Mesothelial cell of epicardium (in vitro differentiated cells): ENCODE measurements at places on chromosomes 16 and 17.

- no peak for DNase-seq
Measured at GRCh38 chr17:73740370-73740769, 96.1 kb upstream of the SDK2 start.

GRCh38 chr17:39097537-39097936, 53.9 kb downstream of the PLXDC1 start:
- DNase-seq = no peak

GRCh38 chr16:24736758-24737157, 7.3 kb downstream of the TNRC6A start:
- no peak for DNase-seq

- no peak for DNase-seq
Measured at GRCh38 chr16:68105611-68106010, 20.4 kb downstream of the NFATC3 start.

DNA sequence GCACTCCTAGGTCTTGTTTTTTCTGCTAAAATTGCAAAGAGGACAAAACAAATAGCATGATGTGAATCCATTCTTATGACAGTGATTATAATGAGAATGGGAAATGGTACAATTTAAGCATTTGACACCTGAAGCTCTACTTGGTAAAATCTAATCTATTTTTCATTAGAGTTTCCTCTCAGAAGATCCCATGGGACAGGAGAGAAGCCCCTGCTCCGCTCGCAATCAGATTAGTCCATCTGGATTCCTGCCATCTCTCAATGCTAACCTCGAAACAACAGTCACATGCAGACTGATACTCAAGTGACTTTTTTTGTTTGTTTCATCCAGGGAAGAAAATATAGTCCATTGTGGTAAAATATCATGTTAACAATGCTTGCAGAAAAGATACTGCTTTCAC, 107.4 kb upstream of the TOM1L1 start:
- no peak for DNase-seq

DNA sequence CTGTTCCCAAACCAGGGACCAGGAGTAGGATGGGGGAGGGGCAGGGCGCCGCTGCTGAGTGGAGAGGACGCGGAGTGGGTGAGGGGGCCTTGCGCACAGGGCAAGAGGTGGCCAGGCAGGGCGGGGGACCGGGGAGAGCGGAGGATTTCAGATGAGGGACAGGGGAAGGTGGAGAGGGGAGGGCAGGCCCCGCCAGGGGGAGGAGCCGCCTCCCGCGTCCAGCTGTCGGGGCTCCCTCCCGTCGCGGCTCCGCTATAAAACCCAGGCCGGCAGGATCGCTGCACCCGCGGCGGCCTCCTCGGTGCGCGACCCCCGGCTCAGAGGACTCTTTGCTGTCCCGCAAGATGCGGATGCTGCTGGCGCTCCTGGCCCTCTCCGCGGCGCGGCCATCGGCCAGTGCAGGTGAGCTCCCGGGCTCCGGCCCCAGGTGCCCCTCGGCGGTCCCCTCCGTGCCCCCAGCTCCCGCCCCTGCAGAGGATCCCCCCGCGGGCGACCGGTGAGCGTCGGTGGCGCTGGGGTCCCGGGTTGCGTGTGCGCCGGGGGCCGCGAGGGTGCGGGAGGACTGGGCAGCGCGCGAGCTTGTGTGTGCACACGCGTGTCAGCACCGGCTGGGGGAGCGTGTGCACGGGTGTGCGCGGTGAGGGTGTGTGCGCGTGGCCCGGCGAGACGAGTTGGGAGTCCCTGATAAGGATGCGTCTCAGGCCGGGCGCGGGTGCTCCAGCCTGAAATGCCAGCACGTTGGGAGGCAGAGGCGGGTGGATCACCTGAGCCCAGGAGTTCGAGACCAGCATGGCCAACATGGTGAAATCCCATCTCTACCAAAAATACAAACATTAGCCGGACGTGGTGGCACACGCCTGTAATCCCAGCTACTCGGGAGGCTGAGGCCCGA, at the start of gene CA4:
TSS of gene CA4 (plus strand) at position 283 of the 892 bp plus-strand sequence. CDS start at position 345, 62 bp downstream.
- DNase-seq = no peak

- no peak for DNase-seq
Measured at GRCh38 chr16:27764869-27765675, 215.1 kb downstream of the KATNIP start.

- no peak for DNase-seq
Measured at GRCh38 chr16:12750554-12750918, 53.2 kb downstream of the CPPED1 start.

DNA sequence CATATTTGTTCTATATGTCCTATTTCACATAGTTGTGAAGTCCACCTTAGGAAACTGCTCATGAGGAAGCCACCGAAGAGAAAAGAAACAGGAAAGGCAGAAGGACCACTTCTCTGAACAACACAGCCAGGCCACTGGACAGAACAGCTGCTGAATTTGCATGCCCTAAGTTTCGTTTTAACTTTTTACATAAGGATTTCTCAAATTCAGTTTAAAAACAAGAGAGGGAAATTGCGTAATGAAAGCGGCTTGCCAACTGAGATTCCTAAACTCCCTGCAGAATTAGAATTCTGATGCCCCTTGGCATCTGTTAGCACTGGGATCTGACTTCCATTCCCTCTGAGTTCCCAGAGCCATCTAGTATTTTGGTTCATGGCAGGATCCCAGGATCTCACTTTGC, 5.0 kb upstream of the CCL8 start:
- no peak for DNase-seq

- no peak for DNase-seq
Measured at GRCh38 chr17:48543107-48543853, 1.6 kb downstream of the HOXB2 start.

GRCh38 chr16:55834049-55834448, 1.2 kb upstream of the CES1 start:
- no peak for DNase-seq

GRCh38 chr17:58377093-58377601, 25.1 kb upstream of the SUPT4H1 start:
- no peak for DNase-seq

DNA sequence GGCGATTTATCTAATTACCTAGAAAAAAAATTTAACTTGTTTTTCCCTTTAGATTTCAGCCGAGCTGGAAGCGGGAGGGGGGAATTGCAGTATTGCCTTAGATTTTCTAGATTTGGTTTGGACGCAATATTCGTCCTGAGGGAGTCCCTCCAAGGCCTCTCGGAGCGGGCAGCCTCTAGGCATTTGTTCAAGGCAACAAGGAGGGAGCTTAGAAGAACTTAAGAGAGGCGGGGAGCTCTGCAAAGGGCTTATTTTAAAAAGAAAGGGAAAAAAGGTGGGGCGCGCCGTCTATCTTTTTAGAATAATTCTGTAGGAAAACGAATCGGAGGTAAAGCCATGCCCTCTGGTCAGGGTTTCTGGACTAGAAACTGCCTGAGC, 407 bp upstream of the TMEM94 start:
- DNase-seq = no peak

DNA sequence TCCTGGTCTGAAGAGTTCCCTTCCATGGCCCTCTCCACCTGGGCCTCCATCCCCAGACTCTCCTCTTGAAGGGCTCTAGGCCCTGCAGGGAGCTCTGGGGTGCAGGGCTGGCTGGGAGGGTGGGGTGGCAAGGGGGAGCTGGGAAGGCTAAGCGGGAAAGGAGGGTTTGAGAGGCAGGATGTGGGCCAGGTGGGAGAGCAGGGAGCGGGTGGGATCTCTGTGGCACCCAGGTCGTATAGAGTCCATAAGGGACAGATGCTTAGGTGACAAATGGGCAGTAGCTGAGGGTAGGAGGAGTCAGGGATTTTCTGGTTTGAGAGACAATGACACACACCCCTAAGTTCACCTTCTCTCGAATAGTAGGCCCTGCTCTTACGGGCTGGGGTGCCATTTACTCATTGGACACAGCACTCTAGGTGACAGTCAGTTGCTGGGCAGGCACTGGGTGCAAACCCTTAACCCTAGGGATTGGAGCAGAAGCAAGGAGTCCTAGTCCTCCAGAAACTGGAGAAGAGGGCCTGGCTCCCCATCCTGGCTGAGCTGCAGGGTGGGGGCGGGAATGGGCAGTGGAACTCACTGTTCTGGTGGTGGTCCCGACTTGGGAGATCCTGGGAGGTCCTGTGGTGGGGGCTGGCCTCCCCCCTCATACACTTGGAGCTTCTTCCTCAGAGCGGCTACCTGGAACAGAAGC, 15.3 kb downstream of the KIF18B start:
- DNase-seq = no peak

DNA sequence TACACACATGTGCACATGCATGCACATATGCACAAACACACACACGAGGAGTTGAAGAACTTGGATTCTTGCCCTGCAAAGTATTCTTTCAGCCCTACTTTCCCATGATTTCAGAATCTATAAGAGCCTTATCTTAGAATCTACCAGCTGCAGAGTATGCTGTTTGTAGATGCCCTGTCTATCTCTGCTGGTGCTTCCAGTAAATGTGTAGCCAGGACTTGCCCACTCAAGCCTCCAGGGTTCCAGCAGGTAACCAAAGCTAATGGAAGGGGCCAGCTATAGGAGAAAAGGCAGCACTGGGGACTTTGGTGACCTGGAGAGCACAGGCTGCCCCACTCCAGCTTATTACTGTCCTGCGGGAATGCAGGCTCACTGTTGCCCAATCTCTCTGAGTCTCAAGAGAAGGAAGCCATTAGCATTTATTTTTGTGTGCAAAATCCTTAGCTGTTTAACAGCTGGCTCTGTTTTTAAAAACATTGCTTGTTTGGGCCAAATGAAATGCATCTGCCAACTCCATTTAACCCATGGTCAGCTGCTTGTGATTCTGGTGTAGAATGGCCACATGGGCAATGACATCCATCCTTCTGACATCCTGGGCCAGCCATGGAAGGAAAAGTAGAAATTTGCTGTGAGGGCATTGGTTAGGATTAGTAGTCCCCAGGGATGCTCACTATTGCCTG, 28.6 kb upstream of the XYLT1 start:
- no peak for DNase-seq

DNA sequence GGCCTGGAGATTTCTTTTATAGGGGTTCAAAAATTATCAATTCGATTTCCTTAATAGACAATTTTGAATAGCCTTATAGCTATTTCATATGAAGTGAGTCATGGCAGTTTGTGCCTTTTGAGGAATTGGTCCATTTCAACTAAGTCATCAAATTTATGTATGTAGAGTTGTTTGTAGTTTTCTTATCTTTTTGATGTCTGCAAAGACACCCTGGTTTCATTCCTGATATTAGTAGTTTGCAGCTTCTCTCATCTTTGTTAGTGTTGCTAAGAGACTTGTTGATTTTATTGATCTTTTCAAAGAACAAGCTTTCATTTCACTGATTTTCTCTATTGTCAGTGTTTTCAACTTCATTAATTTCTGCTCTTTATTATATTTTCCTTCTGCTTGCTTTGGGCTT, 44.2 kb downstream of the N4BP1 start:
- no peak for DNase-seq

DNA sequence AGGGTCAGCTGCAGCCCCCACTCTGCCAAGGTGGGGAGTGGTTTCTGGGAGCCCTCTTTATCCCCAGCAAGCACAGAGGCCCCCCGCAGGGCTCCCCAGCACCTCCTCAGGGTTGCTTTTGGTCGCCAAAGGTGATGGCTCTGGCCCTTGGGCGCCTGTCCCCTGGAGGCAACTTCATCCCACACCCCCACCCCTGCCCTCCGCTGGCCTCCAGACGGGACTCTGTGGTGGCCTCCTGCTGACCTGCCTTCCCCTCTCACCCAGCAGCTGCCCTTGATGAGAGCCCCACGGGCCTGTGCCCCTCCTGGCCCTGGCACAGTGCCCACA, 7.8 kb upstream of the RHOT2 start:
- DNase-seq = no peak

GRCh38 chr17:45414990-45415881, 17.4 kb downstream of the ARHGAP27 start:
- no peak for DNase-seq

GRCh38 chr16:4110680-4111079, 5.6 kb downstream of the ADCY9 start:
- DNase-seq = no peak

GRCh38 chr16:2036200-2036966, 9.7 kb downstream of the NHERF2 start:
- DNase-seq = no peak

- DNase-seq = peak; percentile 57
Measured at GRCh38 chr17:38352245-38353085, 821 bp downstream of the SOCS7 start.

GRCh38 chr17:75720656-75721462, at the start of gene ITGB4:
TSS of gene ITGB4 (plus strand) at chr17:75721459. CDS start at chr17:75724704, 3,245 bp downstream.
- DNase-seq = peak; percentile 76

DNA sequence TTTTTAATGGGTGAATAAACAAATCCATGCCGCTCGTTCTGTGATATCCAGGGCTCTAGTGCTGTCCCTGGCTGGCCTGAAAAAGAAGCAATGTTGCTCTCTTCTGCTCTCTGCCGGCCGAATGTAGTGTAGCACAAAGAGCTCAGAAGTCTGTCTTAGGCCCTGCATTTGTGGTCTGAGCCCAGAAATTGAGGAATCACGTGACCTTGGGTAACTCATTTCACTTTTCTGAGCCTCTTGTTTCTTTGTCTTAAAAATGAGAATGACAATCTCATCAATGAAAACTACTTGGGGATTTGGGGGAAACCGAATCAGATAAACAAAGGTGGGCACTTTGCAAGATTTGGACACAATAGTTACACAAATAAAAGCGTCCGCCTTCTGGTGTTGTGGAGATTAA, 381.6 kb upstream of the ASIC2 start:
- DNase-seq = peak; percentile 40

GRCh38 chr16:70370924-70371323, 24.2 kb downstream of the DDX19A start:
- no peak for DNase-seq

DNA sequence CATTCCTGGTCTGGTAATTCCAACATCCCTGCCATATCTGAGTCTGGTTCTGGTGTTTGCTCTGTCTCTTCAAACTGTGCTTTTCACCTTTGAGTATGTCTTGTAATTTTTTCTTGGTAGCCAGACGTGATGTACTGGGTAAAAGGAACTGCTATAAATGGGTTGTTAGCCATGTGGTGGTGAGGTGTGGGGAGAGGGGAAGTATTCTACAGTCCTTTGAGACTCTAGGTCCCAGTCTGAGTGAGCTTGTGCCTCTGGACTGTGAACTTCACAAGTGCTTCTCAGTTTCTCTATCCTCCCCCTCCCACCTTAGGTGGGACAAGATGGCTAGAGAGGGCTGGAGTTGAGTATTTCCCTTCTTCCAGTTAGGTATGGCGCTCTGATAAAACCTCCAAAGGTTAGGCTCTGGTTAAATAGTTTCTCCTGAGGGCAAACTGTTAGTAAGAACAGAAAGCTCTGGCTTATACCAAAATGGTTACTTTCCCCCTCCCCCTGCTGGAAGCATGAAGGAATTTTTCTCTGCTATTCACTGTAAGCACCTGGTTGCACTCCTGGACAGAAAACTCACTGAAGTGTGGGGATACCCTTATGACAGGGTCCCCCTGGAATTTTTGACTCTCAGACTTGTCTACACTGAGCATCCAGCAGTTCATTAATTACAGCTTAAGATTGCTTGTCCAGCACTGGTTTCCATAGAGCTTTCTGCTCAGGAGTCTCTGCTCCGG, 87.8 kb downstream of the MARCHF10 start:
- DNase-seq = no peak
